ENCODE measurements at places on chromosomes 11 and 22.

- DNase-seq: no peak
Observed at GRCh38 chr11:114257621-114258558, 38.3 kb upstream of the NNMT start.

GRCh38 chr22:29313126-29313575 lies 2.3 kb downstream of the RASL10A start:
- DNase-seq: no peak

GRCh38 chr11:116138280-116138679 lies 634.1 kb upstream of the CADM1 start:
- DNase-seq: no peak

- DNase-seq: no peak
Observed at GRCh38 chr11:109552376-109552775, 130.4 kb downstream of the C11orf87 start.

- no peak for DNase-seq
Observed at GRCh38 chr22:26707090-26707489, 49.7 kb downstream of the MIAT start.

DNA sequence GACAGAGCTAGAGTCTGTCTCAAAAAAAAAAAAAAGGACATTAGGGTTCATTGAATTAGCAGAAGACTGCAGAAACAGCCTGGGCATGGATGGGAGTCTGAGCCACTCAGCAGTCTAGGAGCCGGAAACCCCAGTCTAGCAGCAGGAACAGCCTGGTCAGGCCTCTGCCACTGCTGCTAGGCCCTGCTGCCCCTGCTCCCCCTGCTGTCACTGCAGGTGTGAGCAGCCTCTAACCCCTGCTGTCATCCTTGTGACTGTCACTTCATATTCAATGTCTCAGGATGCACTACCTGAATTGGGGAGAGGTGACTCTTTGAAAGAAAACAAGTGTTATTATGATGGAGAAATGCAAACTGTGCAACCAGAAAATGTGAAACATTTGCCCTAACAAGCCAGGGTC lies 7.0 kb upstream of the DDX17 start:
- no peak for DNase-seq

All from esophagus squamous epithelium (tissue), 5 donors.